ENCODE measurements at places on chromosomes 16 and 17. TPM values are rescaled to one million over a fixed set of nuclear protein-coding genes. Genes with fewer than 3 reads are reported as not detected.

- DNase-seq: no peak
- H3K27ac ChIP-seq: no peak overlapping the region
- H3K4me1 ChIP-seq: no peaks in the 10 kb centered on the region
Observed at GRCh38 chr16:4192206-4192605, 49.7 kb downstream of the SRL start.

DNA sequence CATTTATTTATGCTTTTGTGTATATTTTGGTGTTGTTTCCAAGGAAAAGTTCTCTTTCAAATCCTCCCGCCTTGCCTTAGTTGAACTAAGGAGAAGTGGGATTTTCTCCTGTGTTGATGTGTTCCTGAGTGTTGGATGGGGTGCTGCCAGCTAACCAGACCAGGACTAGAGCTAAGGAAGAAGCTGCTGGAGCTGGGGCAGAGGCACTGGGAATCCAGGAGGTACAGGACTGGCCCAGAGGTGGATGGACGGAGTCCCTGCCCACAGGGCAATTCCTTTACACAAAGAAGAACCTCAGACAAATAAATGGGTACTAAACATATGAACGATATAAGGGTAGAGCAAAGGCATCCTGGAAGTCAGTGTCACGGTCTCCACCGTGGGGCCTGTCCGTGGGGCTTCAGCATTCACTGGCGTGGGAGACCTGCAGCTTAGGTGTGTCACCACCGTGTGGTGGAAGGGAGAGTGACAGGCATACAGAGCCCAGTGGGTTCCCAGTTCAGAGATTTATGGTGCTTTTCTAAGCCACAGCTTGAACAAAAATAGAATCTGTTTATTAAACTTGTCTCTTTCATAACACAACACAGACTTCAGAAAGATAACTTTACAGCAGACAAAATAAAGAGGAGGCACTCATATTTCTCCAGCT lies 270.7 kb downstream of the NTN1 start:
- peaks cover 8% of the 10 kb centered on the region for H3K4me1 ChIP-seq
- H3K36me3 ChIP-seq: no peaks in the 10 kb centered on the region
- H3K27ac ChIP-seq: no peak overlapping the region
- DNase-seq: peak; percentile 42
- no peak overlapping the region for H3K4me3 ChIP-seq

GRCh38 chr17:3947318-3947810 lies 16.9 kb downstream of the ATP2A3 start:
- H3K36me3 ChIP-seq: peaks cover 91% of the 10 kb centered on the region
- H3K4me3 ChIP-seq: no peak overlapping the region
- no peak for DNase-seq

DNA sequence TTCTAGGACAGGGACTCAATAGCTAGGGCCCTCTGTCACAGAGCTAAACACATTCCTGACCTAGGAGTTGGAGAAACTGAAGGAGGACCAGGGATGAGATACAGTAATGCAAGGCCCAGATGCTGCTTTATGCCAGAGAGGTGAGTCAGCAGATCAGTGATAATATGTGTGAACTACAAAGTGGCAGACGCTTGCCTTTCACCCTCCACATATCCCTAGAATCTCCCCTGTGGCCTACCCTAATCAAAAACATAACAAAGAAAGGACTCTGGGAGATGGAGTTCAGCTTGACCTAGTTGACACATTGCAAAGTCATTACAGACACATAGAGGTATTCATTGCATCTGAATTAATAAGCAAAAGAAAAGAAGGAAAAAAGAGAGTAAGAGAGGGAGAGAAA lies 417.6 kb upstream of the DYNLRB2 start:
- H3K4me1 ChIP-seq: no peaks in the 10 kb centered on the region
- H3K27ac ChIP-seq: no peak overlapping the region

DNA sequence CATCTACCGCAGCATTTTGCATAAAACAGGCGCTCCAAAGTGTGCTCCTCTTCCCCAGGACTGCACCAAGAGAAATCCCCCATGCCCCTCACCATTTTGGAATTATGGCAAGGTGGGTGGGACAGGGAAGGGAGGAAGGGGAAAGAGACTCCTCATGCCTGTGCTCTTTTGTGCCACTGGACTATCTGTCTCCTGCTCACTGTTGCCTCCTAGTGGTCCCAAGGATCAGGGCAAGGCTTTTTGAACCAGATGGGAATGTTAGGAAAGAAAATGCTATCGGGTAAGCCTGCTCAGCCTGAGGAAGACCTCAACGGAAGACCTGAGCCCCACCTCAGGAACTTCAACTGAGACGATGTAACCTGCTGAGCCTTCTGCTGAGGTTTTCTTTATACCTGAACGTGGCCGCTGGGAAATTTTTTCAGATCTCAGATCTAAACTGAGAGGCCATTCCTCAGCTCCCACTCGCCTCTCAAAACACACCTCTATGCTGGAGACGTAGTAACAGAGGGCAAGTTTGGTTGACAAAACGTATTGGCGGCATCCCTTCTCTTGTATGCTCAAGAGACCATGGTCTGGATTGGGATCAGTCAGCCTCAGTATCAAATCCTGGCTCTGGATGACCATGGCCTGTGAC lies 58.3 kb downstream of the SPACA3 start:
- DNase-seq: peak; percentile 62
- H3K4me1 ChIP-seq: no peaks in the 10 kb centered on the region
- no peak overlapping the region for H3K4me3 ChIP-seq
- H3K36me3 ChIP-seq: no peaks in the 10 kb centered on the region

- no peaks in the 10 kb centered on the region for H3K36me3 ChIP-seq
- H3K27me3 ChIP-seq: peaks cover 4% of the 10 kb centered on the region
- no peak overlapping the region for H3K27ac ChIP-seq
- peaks cover 17% of the 10 kb centered on the region for H3K4me1 ChIP-seq
Observed at GRCh38 chr17:43987131-43988021, 17.0 kb upstream of the NAGS start.

DNA sequence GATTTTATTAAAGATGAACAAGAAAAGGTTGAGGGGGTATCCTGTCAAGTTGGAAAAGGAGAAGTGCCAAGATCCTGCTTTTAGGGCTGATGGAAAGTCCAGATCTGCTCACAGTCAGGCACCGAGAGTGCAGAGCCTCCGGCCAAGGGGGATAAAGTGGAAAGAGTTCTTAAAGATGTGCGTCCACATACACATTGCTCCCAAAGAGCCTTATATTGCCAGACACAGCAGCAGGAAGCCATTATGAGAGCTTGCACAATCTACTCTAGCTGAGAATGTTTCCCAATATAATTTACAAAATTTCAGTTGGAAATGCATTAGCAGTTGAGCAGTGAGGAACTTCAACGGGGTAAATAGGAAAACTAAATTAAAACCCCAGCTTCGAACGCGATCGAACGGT lies 95.6 kb downstream of the SALL1 start:
- no peak overlapping the region for H3K4me3 ChIP-seq
- no peaks in the 10 kb centered on the region for H3K36me3 ChIP-seq
- no peaks in the 10 kb centered on the region for H3K27me3 ChIP-seq
- H3K4me1 ChIP-seq: no peaks in the 10 kb centered on the region
- H3K27ac ChIP-seq: no peak overlapping the region

GRCh38 chr16:57284209-57284951 lies at the start of gene PLLP:
Gene PLLP (minus strand): TSS chr16:57284672. CDS start chr16:57284540, 132 bp downstream.
- H3K27ac ChIP-seq: peak within 1 kb of the TSS; percentile 86
- peak; percentile 87 for DNase-seq
- peaks cover 35% of the 10 kb centered on the region for H3K4me1 ChIP-seq
- H3K27me3 ChIP-seq: peaks cover 13% of the 10 kb centered on the region
- peak within 1 kb of the TSS; percentile 75 for H3K4me3 ChIP-seq

- no peaks in the 10 kb centered on the region for H3K27me3 ChIP-seq
- H3K27ac ChIP-seq: peak overlapping the region; percentile 75
- DNase-seq: peak; percentile 53
- no peak overlapping the region for H3K4me3 ChIP-seq
- H3K36me3 ChIP-seq: no peaks in the 10 kb centered on the region
Observed at GRCh38 chr17:77734371-77735080, 224.0 kb upstream of the TNRC6C start.

GRCh38 chr16:28981517-28981916 lies 3.3 kb upstream of the LAT start:
- H3K4me1 ChIP-seq: no peaks in the 10 kb centered on the region
- H3K36me3 ChIP-seq: peaks cover 92% of the 10 kb centered on the region
- H3K27me3 ChIP-seq: no peaks in the 10 kb centered on the region
- DNase-seq: no peak
- H3K4me3 ChIP-seq: no peak overlapping the region

DNA sequence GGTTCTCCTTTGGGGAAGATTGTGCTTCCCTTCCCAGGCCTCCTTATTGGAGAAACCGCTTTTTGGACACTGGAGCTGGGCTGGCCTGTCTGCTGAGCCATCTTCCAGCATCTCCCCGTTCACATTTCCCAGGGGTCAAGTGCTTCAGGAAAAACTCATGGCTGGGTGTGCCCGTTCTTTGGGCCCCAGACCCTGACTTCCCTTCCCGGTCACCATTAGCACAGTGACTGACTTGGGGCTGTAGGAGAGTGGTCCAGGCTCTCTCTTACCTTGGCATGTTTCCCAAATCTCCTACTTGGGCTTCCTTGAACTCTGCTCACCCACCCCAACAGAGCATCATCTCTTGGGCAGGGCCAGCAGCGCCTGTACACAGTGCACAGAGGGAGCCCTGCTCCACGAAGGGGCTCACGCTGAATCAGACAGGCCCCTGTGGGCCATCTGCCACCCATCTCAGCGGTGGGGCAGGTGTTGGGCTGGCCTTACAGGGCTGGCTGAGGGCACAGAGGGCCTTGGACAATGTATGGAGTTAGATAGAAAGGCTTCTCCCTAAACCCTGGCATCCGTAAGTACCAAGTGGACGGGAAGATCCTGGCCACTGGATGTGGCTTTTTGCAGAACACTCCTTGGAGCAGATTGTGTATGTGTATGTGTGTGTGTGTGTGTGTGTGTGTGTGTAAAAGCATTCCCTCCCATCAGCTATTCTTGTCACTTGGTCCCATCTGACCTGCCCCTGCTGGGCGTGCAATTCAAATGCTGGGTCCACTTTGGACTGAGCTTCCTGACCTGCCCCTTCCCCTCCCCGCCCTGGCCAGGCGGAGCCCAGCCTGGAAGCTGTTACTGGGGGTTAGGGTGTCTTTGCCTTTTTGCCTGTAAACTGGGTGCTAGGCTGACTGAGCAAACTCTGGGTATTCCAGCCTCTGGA lies 24.9 kb upstream of the CDC42EP4 start:
- no peak overlapping the region for H3K4me3 ChIP-seq
- H3K4me1 ChIP-seq: peaks cover 55% of the 10 kb centered on the region
- DNase-seq: no peak

DNA sequence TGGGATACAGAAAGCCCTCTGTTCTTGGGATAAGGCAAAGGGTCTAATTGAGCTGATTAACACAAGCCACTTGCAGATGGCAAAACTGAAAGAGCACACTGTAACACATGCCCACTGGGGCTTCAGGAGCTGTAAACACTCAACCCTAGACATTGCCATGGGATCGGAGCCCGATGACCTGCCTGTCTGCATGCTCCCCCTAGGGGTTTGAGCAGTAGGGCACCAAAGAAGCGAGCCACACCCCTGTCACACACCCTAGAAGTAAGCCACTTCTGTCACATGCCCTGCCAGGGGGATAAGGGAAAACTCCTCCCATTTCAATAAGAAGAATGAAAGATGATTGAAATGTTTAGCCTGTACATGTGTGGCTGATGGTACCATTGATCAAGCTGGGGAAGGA lies 81.3 kb upstream of the IRX6 start:
- H3K4me1 ChIP-seq: no peaks in the 10 kb centered on the region
- H3K4me3 ChIP-seq: no peak overlapping the region
- no peak overlapping the region for H3K27ac ChIP-seq
- no peaks in the 10 kb centered on the region for H3K36me3 ChIP-seq
- no peaks in the 10 kb centered on the region for H3K27me3 ChIP-seq
- DNase-seq: no peak

The MYL11 gene
- total RNA-seq: not detected

The RAI1 gene
- 19.1 TPM for total RNA-seq

The APOBR gene
- 1.2 TPM for total RNA-seq

The AFMID gene
- total RNA-seq: 109 TPM
